ENCODE measurements at places on chromosomes 3 and 15. TPM values are rescaled to one million over a fixed set of nuclear protein-coding genes. Genes with fewer than 3 reads are reported as not detected.

Gene BDH1
- total RNA-seq = 7.2 TPM

DNA sequence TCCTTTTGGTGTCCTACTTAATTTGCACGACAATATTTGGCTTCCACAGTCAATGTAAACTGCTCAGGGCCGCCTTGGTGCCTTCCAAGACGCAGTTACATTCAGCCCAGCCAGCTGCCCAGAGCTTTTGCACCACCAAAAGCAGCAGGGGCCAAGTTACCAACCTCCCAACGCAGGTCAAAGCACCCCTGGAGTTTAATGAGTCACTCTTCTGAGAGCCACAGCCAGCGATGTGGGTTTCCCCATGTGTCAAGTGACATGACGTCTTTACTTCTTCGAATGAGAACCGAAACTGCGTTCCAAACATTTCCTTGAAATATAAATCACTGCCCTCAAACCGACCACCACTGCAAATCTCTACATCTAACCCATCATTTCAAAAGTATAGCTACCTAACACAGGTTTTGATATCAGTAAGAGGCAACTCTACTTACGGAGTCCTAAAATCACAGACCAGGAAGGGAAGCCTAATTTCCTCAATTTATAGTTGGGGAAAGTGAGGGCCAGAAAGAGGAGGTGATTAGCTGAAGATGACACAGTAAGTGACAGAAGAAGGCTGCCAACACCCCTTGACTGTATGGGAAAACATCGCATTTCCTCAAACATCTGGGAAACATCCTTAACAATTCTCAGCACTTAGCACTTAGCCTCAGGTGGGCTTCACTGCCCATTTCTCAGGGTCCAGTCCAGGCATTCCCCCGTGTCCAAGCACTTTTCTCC lies 24.5 kb downstream of the MB21D2 start:
- no peak for DNase-seq

Gene TNNC1
- total RNA-seq = not detected

Gene KBTBD12
- total RNA-seq = not detected

DNA sequence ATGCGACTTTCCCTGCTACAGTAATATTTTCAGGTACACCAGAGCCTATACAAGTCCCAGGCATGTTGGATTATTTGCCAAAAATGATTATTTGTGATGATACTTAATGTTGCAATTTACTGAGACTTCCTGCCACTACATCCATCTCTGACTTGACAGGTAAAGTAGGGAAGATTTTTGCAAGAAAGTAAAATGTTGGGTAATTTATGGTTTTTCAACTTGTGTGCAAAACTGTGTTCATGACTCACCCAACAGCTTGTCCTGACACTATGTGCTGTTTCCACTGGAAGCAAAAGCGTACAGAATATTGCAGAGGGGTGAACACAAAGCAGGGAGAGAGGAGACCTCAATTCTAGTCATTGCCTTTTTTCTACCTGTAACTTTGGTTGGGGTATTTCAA lies 5.4 kb upstream of the CRBN start:
- DNase-seq = no peak

GRCh38 chr3:152056987-152057386 lies 183.5 kb downstream of the SUCNR1 start:
- no peak for DNase-seq

Gene KLF13
- total RNA-seq = 35.2 TPM

Gene CHMP2B
- 18.5 TPM for total RNA-seq

DNA sequence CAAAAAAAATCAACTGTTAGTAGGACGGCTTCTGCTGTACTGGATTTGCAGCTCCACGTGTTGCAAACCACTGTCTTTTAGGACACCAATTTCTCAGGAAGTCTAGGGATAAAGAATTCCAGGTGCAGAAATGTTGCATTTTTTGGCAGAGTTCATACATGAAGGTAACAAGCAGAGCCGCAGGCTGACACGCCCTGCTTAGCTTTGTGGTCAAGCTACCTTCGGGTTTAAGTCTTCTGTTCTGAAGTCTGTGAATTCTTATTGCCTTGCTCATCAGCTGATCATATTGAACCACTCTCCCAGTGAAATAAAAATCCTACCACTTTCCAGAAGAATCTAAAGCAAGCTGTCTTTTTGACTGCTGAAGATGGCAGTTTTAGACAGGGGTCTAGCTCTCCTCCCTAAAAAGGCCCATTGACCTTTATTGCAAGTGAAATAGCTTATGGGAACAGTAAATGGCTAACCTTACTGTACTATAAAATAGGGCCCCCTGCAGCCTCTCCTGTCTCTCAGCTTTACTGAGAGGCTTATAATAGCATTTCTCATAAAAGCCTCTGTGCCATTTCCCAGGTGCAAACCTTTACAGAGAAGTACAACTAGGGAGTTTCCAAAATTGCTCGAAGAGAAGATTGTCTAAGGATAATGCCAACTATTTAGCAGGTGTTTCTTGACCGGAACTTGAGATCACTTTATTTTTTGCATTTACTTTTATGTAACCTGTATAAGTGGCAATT lies 262.2 kb upstream of the IL12A start:
- no peak for DNase-seq

- no peak for DNase-seq
Measured at GRCh38 chr15:73680549-73680948, 3.6 kb upstream of the CD276 start.

DNA sequence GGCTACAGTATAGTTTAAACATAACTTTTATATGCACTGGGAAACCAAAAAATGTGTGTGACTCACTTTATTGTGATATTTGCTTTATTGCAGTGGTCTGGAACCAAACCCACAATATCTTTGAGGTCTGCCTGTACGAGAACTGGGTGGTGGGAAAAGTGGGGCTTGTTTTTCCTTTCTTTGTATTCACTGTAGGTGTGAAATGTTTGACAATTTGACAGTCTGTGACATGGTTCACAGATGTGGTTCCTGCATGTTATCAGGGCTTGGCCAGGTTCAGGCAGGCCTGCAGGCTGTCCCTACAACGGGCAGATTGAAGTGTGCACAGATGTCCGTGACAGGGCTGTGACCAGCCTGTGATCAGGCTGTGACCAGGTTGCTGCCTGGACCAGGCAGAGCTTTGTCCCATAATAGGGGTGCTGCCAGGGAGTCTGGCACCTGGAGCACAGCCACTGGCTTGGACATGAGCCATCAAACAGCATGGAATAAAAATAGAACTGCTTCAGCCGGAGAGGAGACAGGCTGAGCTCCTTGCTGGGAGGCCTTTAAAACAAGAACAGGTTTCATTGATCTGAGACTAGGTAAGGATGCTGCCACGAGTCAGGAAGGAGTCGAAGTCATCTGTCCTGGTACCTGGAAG lies 61.0 kb downstream of the KLF13 start:
- DNase-seq = no peak

Gene GBE1
- total RNA-seq = 70.5 TPM

DNA sequence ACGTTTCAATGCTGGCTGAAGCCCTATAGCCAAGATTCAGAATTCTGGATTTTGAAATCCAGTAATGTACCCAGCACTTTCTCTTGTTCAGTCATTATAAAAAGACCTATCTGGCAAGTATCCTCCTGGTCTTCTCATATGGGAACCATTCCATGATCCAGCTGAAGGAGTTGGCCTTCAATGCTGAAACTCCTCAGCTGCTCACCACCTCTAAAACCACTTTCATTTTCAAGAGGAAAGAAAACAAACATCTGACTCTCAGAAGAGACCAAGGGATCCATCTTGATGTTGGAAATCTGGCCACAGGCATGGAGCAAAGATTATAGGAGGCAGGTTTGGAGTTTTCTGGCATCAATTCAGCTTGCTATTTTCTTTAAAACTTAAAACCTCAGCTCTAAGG lies 235.4 kb downstream of the FMN1 start:
- no peak for DNase-seq

DNA sequence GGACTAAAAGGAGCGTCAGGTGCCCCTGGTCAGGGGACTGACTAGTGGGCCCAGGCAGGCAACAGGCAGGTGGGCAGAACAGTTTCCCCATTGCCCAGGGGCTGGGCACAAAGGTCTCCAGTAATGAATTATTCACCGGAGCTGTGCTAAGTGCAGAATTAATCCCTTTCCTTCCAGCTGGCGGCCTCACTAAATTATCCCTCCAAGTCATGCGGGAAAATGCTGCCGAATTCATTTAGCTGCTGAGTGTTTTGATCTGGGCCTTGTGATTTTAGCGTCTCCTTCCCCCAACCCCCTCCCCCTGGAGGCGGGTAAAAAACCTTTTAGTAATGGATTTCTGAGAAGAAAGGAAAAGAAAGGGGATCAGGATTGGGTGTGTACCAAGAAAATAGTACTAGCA lies 47.2 kb downstream of the CCDC33 start:
- DNase-seq = no peak

Gene ADGRG7
- not detected for total RNA-seq

GRCh38 chr15:52667597-52667996 lies 11.6 kb downstream of the ATOSA start:
- no peak for DNase-seq

Gene IL17RC
- 20.4 TPM for total RNA-seq

DNA sequence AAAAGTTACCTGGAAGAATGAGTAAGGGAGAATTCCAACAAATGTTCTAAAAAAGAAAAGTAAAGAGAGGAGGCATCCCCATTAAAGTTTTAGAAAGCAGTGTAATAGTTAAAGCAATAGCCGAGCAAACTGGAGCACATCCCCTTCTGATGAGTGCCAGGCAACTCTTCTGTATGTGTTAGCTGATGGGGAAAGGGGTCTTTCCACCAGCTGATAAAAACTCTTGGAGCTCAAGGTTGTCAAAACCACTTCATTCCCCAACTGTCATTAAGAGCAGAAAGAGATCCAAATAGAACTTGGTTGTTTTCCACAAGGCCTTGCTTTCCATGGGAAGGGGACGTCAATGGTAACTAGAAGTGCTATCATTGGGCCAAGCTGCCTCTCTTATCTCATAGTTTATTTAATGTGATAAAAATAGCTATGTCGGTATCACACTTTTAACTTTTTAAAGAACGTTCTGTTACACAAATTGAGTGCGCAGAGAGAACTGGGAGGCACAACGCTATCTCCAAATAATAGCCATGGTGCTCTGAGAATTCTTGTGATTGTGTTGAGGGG lies 116.9 kb downstream of the POLR2M start:
- no peak for DNase-seq

GRCh38 chr3:68176600-68176999 lies 522.2 kb upstream of the SUCLG2 start:
- DNase-seq = no peak

DNA sequence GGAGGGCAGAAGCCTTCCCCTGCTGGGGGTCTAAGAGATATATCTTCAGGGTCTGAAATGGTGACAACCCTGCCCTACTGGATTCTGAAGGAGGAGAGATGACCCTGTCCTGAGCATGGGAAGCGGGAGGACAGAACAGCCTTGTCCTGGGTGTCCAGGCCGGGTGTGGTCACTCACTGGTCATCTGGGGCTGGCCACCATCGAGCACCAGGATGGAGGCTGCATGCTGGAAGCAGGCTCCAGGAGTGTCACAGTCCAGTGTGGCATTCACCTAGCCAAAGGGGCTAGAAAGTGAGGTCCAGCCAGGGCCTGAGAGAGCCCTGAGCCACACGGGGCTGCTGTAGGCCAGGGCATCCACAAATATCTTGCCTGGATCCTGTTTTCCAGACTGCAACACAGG lies 5.2 kb downstream of the CDHR4 start:
- DNase-seq = no peak

DNA sequence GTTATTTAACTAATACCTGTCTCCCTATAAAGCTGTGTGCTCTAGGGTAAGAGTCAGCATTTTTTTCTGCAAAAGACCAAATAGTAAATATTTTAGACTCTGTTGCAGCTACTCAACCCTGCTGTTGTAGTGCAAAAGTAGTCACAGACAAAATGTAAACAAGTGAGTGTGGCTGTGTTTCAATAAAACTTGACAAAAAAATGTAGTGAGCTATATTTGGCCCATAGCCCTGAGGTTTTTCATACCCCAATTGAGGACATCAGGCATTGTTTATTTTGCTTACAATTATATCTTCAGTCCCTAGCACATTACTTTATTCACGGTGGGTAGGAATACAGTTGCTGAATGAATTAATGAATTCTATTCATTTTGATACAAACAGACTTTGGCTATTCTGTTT lies 58.7 kb upstream of the TBC1D5 start:
- DNase-seq = no peak

DNA sequence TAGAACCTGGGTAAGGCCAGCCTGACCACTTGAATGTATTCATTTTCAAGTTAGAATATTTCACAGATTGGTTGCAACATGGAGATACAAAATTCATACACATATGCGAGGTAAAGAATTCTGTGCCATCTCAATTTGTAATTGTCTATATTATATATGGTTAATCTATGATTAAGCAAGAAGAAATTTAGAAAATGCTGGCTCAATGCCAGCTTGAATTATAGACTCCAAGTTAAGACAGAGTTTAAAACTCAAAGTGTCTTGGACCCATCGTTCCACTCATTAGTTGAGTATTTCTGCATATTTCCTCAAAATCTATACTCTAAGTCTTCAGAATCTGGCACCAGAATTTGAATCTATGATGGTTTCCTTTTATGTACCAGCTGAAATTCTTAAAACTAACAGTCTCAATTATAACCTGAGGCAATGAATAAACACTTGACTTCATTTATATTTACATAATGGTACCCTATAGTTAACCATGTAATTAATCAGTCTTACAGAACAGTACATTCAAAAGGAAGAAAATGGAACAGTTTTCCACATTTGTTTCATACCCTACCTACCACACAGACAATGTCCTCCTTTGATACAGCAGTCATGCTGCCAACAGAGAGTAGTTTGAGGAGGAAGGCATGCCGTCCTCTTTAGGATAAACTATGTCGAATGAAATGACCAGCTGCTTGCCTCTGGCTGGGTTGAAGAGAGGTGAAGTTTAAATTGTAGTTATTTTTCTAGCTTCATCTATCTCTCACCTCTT lies 95.7 kb downstream of the CD47 start:
- no peak for DNase-seq

Gene PFN2
- total RNA-seq = 16.8 TPM

GRCh38 chr3:108489776-108490175 lies 20.6 kb downstream of the MYH15 start:
- DNase-seq = peak; percentile 80

Gene LXN
- 93.8 TPM for total RNA-seq

DNA sequence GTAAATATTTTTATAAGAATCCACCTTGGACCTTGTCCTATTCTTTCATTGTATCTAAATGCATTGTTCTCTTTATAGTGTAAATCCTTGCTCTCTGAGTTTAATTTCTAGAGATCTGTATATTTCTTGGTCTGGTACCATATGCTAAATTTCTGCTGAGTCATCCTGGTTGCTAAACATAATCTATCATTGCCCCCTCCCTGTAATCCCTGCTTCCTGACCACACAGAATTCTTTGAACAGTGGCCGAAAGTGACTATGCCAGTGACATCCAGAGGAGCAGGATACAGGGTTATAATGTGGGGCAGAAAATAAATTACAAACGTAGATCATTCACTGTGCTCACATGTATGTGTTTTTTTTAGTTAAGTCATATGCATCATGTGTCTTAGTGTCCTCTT lies 143.1 kb downstream of the DIPK2A start:
- no peak for DNase-seq

Gene SEC62
- total RNA-seq = 60.7 TPM

GRCh38 chr15:71732636-71733035 lies 77.7 kb upstream of the NR2E3 start:
- no peak for DNase-seq

DNA sequence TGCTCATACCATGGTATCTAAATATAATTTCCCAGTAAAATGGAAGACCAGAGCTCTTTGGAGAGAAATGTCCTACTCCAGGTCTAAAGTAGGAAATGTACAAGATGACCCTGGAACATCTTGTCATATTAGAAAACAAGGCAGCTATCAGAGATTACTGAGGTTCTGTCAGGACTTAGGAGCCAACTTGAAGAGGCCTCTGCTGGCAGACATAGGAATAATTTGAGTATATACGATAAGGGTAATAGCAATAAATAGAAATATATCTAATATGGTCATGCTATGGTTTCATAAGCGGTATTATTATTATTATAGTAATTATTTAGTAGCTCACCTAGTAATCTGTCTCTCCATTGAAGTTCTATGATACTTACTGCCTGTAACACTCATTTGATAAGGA lies 224.2 kb downstream of the SOX2 start:
- DNase-seq = no peak
